ENCODE measurements at places on chromosomes 1 and 21.

DNA sequence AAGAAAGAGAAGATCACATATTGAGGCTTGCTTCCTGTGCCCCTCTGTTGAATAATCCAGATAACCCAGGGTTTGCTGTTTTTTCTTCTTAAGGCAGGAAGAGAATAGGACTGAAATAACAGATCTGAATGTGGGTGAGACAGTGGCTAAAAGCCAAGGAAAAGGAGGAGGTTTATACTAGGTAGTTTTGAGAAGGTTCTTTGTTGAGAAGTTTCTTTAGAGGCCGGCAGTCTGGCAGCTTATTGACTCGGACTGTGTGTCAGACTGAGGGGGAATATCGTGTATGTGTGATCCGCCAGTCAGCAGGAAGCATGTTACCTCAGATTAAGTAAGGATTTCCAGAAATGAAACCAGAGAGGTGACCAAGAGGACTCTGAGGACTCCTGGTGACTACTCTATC, 119.8 kb downstream of the PLA2G4A start:
- DNase-seq, result no peak

- DNase-seq, result no peak
Measured at GRCh38 chr1:163346326-163346870, 24.6 kb downstream of the NUF2 start.

GRCh38 chr21:42663200-42663750, 9.9 kb downstream of the PDE9A start:
- no peak for DNase-seq

DNA sequence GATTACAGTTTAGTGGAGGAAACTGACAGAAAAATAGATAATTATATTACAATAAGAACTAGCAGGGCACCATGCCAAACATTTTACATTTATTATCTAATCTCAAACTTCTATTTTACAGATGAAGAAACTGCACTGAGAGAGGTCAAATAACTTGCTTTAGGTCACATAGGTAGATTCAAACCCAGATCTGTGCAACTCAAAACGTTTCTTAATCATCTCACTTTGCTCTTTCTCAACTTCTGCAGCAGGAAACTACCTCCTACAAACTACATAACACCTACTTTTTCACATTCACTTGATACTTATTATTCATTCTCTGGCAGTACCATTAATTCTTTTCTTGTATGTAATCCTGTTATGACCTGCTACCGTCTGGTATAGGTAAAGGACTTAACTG, 49.9 kb upstream of the BCL10 start:
- no peak for DNase-seq

DNA sequence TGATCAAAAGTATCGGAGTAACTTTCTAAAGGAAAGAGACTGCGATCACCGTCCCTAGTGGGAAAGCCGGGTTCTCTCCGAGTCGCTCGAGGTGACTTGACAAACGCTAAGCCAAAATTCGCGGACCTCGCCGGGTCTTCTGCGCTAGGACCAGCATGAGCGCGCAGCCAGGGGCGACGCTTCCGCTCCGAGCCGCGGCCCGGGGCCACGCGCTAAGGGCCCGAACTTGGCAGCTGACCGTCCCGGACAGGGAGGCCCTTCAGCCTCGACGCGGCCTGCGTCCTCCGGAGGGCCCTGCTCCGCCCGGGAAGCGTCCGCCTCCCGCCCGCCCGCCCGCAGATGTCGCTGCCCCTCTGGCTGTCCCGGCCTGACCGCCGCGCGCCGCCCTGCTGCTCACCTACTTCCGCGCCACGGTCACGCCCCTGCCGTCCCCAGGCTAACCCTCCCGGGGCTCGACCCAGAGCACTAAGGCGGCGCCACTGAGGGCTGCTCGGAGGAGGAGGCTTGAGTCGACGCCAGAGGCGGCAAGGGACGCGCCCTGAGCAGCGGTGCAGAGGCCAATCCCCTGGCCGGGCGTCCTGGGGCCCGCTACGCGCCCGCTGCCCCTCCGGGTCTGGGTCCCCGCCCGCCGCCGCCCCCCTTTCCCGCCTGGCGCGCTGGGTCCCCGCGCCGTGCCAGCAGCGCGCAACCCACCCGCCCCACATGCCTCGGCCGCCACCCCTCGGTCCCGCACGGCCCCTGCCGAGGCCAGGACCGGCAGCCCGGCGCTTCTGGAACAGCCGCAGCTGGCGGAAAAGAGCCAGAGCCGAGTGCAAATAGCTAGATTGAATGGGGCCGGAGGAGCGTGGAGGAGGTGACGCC, 896 bp upstream of the DUSP10 start:
- DNase-seq, result no peak

DNA sequence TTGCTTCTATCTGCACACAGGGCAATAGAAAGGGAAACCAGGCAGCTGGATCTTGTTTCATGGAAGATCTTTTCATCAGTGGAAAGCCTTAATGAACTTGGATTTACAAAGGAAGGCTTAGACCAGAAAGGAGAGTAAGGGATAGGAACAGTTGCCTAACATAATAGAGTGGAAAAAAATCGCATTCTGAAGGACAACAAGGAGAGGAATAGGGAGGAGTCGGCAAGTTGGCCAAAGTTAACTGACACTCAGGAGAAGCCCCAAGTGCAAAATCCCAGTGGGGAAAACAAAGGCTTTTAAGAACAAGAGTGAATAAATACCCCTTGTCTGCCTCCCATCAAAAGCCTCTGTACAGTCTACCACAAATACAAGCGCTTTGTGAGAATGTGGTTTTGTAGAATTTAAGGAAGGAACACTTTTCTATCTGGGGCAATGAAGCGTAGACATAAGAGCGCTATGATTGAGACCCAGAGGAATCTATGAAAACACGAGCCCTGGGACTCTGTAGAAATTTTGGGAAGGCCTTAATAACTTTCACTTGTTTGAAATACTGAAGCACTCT, 74.1 kb downstream of the ZNF648 start:
- DNase-seq, result no peak

GRCh38 chr1:167328816-167329483, 108.3 kb downstream of the POU2F1 start:
- DNase-seq, result no peak

DNA sequence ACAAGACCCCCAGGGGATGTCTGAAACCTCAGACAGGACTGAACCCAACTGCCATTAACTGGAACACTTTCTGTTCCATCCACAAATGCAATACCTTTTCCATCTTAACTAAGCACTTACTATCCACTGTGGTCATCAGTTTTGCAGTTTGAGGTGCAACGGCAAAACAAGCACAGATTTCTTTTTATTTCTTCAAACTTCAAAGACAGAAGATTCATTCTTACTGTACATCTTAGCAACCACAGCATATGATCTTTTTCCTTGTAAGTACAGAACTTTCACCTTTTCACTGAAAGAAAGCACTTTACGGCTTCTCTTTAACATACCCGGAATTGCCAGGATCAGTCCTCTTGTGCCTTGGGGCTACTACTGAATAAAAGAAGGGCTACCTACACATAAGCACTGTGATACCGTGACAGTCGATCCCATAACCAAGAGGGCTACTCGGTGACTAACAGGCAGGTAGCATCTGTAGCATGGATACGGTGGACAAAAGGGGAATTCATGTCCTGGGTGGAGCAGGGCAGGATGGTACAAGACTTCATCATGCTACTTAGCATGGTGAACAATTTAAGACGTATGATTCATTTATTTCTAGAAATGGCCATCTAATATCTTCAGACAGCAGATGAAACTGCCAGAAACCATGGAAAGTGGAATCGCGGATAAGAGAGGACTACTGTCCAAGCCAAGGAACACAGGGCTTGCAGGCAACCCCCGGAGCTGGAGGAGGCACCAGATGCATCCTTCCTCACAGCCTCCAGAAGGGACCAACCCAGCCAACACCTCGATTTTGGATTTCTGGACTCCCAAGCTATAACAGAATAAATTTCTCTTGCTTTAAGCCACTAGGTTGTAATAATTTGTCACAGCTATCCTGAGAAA, 18.4 kb downstream of the ERG start:
- DNase-seq, result no peak

DNA sequence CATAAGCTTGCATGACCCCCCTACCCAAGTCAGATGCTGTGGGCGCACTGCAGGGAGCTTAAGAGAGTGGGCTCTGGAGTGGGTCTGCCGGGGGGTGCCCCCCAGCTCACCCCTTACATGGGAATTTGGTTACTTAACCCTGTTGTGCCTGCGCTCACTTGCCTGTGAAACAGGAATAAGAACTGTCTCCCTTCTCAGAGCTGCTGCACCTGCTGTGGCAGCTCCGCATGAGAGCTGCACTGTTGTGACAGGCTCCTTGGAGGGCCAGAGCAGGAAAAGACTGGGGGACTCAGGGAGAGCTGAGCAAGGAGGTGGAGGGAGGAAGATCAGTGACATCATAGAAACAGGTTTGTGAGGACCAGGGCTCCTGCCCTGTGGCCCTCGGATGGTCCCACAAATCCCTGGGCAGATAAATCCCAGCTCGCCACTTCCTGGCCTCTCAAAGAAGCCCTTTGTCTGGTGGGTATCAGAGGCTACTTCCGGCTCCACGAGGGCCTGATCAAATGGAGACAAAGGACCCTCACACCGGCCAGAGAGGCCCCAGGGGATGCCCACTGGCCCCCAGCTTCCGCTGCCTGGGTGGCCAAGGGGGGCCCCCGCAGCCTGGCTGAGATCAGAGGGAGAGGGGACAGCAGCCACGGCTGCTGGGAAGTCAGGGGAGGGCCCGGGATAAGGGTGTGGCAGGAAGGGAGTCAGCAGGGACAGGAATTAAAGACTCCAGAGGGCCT, 28.9 kb upstream of the LAPTM5 start:
- DNase-seq, result no peak

- DNase-seq, result no peak
Measured at GRCh38 chr1:157785248-157785647, 8.3 kb upstream of the FCRL2 start.

DNA sequence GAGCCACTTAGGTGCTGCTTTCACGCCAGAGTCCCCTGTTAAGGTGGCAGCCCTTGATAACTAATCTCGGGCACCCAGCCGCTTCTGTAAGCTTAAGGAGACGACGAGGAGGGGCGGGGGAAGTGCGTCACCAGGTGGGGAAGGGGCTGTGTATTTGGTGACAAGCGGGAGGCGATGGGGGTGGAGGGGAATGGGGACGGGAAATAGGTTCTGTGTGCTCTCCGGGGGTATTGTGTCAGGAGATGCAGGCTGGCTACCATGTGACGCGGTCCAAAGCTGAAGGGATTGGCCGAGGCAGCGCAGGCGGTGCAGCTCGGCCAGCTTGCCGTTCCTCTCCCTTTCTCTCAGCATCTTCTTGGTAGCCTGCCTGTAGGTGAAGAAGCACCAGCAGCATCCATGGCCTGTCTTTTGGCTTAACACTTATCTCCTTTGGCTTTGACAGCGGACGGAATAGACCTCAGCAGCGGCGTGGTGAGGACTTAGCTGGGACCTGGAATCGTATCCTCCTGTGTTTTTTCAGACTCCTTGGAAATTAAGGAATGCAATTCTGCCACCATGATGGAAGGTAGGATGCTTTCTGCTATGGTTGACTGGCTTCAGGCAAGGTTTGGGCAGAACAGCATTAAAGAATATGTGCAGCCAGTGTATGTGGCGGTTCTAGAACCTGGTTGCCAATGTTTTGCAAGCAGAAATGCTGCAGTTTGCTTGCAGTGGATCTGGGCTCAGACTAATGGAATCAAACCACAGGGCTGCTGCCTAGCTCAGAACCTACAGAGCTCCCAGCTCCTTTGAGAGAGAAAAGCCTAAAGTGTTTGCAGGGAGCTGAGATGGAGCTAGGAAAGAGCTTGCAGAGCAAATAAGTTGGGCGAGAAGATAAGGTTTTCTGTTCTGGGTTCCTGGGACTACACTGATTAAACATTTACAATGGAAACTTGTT, at the start of gene SGIP1:
TSS of gene SGIP1 (plus strand) at position 350 of the 937 bp plus-strand sequence. CDS start at position 556, 206 bp downstream.
- peak; percentile 38 for DNase-seq

GRCh38 chr21:45944601-45945000, 37.0 kb upstream of the COL6A1 start:
- DNase-seq, result no peak

DNA sequence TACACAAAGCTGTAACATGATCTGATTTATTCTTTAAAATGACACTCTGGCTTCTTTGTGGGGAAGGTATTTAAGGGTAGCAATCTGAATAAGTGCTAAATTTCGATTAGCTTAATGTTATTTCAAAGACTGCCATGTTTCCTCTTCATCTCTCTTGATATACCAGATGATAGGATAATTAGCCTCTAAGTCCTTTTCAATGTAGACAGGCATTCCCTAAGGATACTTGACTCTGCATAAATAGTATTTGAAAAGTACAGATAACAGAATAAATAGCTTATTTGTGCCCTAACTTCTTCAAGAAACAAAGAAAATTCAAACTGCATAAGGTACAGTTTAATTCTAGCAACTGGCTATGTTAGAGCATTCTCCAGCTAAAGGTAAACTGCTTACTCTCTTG, 46.2 kb downstream of the ARHGAP29 start:
- DNase-seq, result no peak

DNA sequence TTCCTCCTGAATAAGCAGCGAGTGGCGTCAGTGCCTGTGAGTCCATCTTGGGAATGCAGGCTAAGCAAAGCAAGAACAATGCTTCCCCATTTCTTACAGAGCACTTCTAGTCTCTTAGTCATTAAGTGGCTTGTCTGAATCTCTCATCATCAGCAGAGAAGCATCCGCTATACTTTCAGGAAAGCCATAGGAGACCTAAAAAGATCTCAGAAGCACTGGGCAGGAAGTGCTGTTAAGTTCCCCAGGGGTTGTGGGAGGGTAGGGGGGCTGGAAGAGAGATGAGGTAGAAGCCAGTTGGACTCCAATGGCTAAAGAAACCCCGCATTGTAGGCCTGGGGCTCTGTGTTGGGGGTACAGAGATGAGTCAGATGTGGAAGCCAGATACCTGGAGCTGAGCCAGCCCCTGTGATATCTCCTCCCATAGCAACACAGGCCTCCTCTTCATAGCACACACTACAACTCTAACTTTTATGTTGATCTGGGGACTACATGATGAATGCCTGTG, 44.9 kb downstream of the SYT6 start:
- DNase-seq, result no peak

- DNase-seq, result no peak
Measured at GRCh38 chr1:26524181-26524580, 5.4 kb upstream of the RPS6KA1 start.

- DNase-seq, result no peak
Measured at GRCh38 chr1:110875216-110875731, 2.3 kb downstream of the CD53 start.

- no peak for DNase-seq
Measured at GRCh38 chr1:40625476-40626382, 39.8 kb downstream of the RIMS3 start.

- no peak for DNase-seq
Measured at GRCh38 chr21:42475036-42475435, 21.0 kb downstream of the RSPH1 start.

GRCh38 chr1:35708441-35708921, 10.2 kb downstream of the C1orf216 start:
- no peak for DNase-seq

Measured in BJ (cell line).